ENCODE measurements at places on chromosomes 12 and 14. TPM values are rescaled to one million over a fixed set of nuclear protein-coding genes. Genes with fewer than 3 reads are reported as not detected.

PLA2G1B gene
- not detected for total RNA-seq

DCP1B gene
- 7.3 TPM for total RNA-seq

ZCCHC8 gene
- total RNA-seq = 11.8 TPM

C12orf56 gene
- total RNA-seq = 0.28 TPM

USP5 gene
- total RNA-seq = 76.5 TPM

LRRK2 gene
- total RNA-seq = 4.8 TPM

All from smooth muscle cell of bladder (primary cell).